Activated CD8-positive, alpha-beta memory T cell treated with anti-CD3 and anti-CD28 coated beads for 1 hour (primary cell): ENCODE measurements at places on chromosomes 3 and 15.

DNA sequence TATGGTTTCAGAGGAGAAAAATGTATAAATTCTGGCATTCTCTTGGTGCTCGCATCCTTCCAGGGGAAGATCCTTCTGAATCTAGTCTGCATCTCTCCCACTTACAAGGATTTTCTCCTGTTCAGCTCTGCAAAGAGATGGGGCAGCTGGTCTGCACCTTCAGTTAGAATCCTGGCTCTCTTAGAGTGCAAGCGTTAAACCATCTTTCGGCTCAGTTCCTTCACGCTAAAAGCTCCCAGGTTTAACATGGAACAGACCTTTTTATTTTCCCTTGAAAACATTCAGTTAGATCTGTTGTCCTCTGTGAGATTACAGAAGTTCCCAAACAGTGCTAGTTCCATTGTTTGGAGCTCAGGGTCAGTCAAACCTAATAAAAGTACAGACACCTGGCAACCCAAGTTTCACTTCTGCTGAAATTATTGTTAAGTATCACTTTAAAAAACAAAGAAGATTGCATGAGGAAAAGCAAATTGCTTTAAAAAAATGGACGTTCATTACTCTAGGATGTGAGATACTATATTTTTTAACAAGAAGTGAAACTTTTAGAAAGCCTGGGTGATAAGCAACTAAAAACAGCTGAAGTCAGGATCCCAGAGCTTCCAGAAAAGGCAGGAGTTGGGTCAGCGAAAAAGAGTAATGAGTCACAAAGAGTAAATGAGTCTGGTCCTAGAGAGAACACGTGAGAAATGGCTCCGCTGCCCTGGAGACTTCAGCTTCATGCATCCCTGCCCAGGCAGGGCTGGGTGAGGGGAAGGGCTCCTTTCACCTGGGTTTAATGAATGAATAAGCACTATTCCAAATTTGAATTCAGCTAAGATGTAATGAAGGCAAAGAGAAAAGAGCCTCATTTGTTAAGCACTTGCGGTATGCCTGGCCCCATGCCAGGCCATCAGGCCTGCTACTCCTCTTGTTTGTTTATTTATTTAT lies 63.3 kb downstream of the ABTB1 start:
- DNase-seq, result no peak

- DNase-seq, result no peak
Observed at GRCh38 chr3:94184781-94185180, 121.9 kb downstream of the NSUN3 start.

DNA sequence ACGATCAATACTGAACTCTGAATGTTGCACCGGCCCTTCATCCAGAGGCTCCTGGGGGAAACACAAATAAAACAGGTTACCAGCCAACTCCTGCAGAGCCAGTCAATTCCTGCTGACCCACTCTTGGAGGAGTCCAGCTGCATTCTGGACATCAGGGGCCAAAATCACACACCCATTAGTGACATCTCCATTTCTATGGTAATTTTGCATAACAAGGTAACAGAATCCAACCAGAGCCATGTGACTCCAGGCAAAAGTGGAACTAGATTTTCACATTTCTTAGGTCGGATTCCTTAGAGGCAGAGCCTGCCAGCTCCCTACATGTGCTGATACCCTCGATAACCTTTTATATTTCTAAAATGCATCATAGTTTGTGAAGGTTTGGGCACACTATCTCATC lies 119.2 kb upstream of the CTNNB1 start:
- no peak for DNase-seq

DNA sequence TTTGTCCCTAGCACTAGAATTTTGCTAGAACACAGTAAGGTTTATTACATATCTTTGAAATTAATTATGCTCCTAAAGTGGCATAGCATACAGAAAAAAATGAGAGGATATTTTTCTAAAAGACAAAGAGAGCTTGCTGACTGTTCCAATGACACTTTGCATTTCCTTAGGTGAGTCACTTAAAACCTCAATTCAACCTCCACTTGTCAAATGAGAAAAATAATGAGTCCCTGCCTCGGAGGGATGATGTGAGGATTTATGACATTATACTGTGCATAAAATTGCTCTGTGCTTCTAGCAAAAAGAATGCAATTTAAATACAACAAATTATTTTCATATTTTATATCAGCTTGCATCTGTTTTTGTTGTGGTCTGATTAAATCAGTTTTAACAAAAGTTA lies 1417.0 kb upstream of the ALCAM start:
- DNase-seq, result no peak

DNA sequence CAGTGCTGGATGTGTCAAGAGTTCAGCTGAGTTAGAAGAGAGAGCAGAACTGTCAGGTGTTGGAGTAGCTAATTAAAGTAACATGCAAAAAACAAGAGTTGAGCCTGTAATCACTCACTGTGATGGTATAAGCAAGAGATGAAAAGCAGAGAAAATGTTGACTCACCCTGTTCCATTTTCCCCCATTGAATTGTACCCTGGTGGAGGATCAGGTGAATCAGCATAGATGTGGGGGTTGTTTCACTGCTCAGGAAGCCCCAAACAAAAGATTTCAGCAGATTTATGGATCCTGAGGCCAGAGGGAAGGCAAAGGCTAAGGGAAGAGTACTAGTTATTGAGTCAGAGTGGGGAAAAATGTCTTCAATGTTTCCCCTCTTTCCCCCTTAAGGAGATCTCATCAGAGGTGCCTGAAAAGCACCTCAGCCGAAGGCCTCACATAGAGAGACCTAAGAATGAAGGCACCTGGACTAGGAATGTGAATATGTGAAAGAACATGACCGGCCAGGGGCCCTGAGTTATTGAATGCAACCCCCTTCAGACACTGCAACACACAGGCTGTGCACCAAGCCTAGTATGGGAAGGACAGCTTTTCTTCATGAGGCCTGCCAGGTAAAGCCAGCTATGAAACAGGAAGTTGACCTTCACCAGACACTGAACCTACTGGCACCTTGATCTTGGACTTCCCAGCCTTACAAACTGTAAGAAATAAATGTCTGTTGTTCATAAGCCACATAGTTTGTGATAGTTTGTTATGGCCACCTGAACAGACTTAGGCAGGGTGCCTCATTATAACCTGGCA lies 90.1 kb downstream of the TMCO5A start:
- no peak for DNase-seq
